HS-5 (cell line): ENCODE measurements at places on chromosomes 7 and 10.

- DNase-seq: no peak
Observed at GRCh38 chr7:435630-436366, 83.8 kb downstream of the PDGFA start.

DNA sequence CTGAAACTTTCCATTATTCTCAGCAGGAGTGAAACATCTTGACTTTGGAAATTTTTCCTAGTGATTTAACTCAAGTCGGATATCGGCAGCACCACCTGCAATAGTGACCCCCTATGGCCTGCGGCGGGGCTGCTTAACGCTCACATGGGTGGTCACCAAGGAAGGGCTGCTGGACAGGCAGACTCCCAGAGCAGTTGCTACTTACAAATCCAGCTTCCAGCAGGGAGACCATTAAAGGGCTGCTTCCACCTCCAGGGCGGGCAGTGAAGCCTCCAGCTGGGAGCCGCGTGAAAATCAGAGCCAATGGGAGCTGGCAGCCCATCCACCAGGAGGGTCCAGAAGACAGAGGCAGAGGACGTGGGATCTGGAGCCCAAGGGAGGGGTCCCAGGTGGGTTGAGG lies 122.5 kb downstream of the MGMT start:
- DNase-seq: no peak

DNA sequence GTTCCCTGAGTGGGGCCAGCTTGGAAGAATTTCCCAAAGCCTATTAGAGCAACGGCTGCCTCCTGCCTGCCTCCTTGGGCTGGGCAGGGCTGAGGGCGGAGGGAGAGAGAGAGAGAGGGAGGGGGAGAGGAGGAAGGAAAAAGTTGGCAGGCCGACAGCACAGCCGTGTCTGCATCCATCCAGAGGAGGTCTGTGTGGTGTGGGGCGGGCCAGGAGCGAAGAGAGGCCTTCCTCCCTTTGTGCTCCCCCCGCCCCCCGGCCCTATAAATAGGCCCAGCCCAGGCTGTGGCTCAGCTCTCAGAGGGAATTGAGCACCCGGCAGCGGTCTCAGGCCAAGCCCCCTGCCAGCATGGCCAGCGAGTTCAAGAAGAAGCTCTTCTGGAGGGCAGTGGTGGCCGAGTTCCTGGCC lies at the start of gene AQP1:
AQP1 (plus strand) TSS at position 293 of the 409 bp plus-strand sequence; CDS start at position 350, 57 bp downstream.
- no peak for DNase-seq

- DNase-seq: no peak
Observed at GRCh38 chr10:71431239-71432100, 34.8 kb downstream of the CDH23 start.

DNA sequence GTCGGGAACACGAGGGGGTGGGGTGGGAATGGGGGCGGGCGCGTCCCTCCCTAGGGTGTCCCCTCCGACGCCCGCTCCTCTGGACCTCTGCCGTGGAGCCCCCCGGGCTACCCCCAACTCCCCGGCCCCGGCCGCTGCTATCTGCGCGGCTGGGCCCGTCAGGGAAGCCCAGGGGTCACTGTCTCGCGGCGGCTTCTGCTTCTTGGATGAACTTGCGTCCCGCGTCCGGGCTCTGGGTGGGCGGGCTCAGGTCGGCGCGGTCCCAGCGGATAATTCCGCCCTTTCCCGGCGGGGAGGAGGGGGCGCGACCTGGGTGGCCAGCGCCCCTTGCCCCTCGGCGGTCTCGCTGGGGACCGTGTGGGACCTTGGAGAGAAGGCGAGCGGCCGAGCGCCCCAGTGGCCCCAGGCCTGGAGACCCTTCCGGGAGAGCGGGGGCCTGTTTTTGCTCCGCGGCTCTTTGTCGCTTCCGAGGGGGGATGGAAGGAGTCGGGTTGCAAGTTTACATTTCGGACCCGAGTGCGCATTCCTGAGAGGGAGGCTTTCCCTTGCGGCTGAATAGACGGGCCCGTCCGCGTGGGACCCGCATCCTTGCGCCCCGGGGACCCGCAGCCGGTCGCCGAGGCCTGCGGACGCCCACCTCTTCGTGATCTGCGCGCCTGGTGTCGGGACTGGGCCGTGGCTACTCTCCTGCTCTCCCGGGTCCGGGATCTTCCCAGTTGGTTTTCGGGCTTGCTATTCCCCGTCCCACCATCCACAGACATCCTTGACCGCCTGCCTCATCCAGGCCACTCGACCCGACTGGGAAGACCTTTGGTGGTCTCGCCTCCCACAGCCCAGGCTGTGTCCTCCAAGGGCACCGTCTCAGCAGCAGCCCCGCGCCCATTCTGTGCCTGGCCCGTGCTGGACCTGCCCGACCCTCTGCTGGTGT lies 812 bp downstream of the DOCK1 start:
- DNase-seq: no peak

DNA sequence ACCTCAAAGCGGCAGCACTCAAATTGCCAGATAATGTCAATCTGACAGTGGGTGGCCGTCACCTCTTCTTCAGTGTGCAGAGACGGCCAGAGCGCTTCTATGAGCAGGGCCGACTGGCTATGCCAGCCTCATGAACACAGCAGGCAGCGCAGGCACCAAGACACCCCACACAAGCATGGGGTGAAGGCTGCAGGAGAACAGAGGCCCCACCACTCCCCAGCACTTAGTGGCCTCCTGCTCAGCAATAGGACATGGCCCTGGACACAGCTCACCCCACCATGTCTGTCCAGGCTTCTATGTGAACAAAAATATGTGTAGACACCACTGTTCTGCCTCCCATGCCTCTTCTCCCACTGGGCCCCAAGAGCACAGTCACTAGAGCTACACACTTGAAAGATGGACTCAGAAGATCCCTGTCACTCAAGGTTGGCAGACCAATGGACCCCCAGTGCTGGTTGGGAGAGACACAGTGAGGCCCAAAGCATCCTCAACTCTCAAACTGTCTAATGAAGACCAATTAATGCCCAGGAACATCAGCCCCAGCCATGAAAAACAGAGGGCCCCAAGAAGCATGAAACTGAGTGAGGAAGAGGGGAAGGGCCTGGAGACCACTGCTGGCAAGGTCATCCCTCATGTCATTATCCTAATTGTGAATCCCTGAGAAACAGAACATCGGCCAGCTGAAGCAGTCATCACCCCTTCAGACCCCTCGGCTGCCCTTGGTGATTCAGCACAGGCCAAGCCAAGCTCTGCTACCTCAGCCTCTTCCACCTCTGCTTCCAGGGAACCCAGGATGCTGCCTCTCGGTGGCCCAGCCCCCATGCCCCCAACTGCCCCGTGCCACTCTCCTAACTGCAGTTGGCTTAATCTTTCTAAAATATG lies 77.7 kb downstream of the GRID1 start:
- no peak for DNase-seq
